ENCODE measurements at places on chromosomes 6 and 20.

DNA sequence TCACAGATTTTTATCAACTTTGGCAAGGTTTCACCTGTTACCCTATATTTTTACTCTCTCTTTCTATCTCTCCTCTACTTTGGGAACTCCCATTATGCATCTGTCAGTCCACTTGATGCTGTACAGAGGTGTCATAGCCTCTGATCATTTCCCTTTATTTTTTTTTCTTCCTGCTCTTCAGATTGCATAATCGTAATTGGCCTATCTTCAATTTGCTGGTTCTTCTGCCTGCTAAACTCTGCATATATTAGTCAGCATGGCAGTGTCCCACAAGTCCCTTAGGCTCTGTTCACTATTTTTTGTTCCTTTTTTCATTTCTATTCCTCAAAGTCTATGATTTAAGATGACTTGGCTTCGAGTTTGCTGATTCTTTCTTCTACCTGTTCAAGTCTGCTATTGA, 44.7 kb upstream of the MICB start:
- no peak for DNase-seq

- DNase-seq = no peak
Observed at GRCh38 chr6:135990439-135990838, 138.9 kb downstream of the PDE7B start.

DNA sequence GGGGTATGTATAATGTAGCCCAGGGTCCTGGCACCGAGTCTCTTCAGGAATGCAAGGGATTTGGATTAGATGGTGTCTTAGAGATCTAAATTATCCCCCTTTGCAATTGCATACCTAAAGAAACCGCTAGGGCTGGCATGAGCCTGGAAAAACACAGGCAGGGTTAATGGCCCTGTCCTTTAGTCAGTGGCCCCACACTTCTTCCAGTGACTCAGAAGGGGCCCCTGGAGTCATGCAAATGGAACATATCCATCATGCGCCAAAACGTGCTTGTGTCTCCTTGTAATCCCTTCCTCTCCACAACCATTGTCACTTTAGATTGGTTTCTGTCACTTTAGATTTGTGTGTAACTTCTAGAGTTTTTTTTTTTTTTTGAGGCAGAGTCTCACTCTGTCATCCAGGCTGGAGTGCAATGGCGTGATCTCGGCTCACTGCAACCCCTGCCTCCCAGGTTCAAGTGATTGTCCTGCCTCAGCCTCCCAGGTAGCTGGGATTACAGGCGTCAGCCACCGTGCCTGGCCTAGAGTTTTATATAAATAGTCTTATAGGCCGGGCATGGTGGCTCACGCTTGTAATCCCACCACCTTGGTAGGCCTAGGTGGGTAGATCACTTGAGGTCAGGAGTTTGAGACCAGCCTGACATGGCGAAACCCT, 8.7 kb upstream of the MYBL2 start:
- DNase-seq = no peak

- DNase-seq = no peak
Observed at GRCh38 chr6:148128014-148128730, 214.5 kb upstream of the SASH1 start.

DNA sequence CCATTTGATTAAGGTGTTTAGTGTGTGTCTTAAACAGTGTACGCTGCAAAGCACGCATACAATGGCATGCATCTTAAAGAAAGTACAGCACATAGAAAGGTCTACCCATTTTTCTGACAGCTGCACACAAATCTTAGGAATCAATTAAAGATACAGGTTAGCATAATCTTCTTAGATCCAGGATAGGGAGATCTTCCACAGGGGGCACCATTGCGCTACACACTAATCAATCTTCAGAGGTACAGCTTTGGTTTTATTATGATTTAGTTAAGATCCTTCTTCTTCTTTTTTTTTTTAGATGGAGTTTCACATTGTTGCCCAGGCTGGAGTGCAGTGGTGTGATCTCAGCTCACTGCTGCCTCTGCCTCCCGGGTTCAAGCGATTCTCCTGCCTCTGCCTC, 63.7 kb upstream of the BEND3 start:
- DNase-seq = no peak

DNA sequence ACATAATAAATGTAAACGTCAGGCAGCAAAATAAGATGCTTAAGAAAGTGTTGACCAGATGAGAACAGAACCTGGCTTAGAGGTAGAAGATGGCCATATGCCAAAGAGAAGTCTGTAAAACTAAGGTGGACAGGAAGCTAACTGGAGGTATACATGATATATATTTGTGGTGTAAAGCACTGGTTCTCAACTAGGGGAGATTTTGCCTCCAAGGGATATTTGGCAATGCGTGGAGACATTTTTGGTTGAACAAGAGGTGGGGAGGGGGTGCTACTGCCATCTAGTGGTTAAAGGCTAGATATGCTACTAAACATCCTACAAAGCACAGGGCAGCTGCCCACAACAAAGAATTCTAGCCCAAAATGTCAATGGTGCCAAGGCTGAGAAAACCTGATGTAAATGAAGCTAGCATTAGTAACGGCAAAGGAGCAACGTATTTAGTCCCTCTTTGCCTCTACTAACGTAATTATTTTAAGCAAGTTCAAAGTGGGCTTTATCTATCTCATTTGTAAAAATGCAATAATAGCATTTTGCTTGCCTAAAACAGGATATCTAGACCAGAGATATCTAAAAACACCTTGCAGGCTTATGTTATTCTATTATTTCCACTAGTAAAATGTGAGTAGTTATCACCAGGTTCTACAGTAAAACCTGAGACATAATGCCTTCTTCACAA, 182.6 kb downstream of the RNGTT start:
- DNase-seq = peak; percentile 78

DNA sequence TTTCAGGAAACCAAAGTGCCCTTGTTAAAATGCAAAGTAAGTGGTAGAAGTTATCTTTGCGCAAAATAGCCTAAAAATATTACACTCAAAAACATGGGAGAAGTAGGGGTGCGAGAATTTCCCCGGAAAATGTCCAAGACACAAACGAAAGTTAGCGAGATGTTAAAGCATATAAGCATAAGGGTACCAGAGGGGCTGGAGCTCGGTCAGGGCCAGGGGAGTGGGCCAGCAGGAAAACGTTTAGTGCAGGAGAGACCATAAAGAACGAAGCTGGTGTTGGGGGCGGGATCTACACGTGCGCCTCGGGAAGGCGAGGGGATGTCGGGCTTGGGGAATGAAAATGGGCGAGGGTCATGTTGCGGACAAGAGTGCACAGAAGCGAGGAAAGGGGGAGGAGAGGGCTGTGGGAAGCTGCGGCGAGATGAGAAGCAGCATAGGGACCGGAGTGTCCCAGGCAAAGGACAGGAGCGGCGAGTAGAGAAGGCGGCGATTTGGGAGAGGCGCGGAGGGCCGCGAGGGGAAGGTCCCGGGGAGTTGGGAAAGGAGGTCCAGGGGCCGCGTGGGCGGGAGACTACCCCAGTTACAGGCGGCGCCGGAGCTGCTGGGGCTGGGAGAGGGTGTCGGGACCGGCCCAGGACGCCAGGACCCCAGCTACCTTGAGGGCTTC, 600 bp downstream of the XPO5 start:
- peak; percentile 77 for DNase-seq

GRCh38 chr20:11445161-11445560, 472.5 kb upstream of the BTBD3 start:
- no peak for DNase-seq

- DNase-seq = no peak
Observed at GRCh38 chr6:53464927-53465460, 79.9 kb downstream of the GCLC start.

DNA sequence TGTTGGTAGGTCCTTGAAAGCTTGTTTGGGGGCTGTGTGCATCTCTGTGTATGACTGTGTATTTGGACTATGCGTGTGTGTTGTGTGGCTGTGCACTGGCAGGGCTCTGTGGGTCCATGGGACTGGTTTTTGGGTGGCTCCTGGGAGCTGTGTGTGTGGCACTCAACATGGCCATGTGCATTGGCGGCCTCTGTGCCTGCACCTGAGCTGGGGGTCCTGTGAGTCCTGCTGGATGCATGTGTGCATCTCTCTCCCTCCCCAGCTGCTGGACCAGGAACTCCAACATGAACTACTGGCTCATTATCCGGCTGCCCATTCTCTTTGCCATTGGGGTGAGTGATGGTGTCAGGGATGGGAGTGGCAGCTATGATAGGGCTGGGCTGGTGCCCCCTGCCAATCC, 30.1 kb downstream of the GLP1R start:
- no peak for DNase-seq

- DNase-seq = no peak
Observed at GRCh38 chr20:45037050-45037449, 63.9 kb downstream of the KCNS1 start.

GRCh38 chr20:57814529-57814928, 104.7 kb upstream of the PMEPA1 start:
- DNase-seq = no peak

DNA sequence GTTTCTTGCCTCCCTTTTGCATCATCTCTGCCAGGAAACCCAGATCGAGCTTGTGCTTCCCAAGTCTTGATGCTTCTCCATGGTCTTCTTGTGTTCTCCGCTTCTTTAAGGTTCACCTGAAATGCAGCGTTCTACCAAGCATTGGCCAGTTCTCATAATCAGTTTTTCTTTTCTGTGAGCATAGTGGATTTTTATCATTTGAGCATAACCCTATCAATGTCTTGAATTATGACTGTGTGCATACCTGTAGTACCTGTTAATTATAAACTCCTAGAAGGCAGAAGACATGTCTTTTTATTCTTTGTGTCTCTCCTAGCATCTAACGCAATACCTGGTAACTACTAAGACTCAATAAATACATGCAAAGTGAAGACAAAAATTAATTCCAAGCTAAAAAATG, 804.4 kb upstream of the FLRT3 start:
- no peak for DNase-seq

DNA sequence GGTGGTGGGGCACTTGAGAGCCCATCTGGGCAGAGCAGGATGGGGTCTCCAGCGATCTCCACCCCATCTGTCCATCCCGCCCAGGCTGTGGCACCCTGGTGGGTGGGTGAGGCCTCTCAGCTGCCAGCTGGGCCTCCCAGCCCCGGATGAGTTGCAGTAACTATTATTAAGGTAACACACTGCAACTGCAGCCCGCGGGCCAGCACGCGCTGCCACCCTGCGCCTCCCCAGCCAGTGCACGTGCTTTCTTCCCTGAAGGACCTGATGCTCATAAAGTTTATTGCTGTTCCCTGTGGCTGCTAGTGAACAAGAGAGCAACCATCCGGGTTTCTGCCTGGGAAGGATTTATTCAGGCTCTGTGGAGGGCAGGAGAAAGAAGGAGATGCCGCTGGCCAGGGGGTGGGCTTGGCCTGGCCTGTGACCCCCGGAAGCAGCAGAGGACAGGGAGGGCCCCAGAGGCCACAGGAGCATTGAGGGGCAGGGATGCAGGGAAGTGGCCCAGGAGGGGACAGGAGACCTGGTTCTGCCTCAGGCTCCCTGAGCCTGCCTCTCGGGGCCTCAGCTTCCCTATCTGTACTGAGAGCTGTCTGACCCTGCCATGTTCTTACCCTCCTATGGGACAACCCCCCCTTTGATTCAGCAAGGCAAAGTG, 1.7 kb downstream of the IP6K3 start:
- no peak for DNase-seq

DNA sequence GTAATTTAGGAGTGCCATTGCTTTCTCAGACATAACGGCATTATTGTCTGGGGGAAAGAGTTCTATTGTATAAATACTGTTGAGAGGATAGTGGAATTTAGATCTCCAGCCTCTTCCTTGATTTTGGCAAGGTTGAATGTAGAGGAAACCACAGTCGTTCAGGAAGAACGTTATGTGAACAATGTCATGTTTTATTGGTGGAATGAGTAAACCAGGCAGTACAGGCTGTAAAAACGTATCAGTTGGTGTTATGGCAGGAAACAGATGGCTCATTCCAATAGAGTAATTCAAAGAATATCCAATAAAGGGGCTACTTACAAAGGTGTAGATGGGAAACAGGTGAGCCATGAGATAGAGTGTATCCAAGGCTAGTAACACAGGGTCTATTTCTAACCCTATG, 123.6 kb upstream of the SLC35B3 start:
- no peak for DNase-seq

DNA sequence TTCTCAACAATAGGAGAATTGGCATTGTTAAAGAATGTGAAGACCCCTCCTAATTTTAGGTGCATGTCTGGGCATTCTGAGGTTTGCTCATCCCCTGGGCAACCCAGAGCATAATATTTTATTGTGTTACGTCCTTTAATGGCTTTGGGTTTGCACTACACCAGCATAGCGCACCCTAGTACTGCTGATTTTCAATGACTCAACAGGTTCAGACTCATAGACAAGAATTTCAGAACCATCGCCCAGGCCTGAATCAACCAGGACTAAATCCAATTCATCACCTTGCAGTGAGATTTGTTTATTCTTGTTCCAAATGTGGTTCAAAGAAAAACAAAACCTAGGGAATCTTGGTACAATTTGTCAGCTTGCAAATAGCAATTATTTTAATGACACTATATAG, 137.8 kb upstream of the PHACTR1 start:
- DNase-seq = no peak

DNA sequence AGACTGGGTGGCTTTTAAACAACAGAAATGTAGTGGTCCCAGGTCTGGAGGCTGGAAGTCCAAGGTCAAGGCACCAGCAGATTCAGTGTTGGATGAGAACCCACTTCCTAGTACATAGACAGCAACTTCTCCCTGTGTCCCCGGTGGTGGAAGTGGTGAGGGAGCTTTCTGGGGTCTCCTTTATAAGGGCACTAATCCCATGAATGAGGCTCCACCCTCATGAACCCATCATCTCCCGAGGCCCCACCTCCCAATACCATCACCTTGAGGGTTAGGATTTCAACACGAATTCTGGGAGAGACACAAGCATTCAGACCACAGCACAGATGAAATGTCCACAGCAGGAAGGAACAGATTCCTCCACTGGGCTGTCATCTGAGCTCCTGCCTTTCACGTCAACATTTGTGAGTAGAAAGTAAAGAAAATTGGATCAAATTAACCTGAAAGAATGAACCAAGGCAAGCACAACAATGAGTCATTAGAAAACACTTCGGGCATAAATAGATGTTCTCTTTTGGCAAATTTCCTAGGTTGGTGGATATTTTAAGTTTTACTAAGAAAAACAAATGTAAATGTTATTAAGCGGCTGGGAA, 130.7 kb downstream of the RNASET2 start:
- DNase-seq = no peak

DNA sequence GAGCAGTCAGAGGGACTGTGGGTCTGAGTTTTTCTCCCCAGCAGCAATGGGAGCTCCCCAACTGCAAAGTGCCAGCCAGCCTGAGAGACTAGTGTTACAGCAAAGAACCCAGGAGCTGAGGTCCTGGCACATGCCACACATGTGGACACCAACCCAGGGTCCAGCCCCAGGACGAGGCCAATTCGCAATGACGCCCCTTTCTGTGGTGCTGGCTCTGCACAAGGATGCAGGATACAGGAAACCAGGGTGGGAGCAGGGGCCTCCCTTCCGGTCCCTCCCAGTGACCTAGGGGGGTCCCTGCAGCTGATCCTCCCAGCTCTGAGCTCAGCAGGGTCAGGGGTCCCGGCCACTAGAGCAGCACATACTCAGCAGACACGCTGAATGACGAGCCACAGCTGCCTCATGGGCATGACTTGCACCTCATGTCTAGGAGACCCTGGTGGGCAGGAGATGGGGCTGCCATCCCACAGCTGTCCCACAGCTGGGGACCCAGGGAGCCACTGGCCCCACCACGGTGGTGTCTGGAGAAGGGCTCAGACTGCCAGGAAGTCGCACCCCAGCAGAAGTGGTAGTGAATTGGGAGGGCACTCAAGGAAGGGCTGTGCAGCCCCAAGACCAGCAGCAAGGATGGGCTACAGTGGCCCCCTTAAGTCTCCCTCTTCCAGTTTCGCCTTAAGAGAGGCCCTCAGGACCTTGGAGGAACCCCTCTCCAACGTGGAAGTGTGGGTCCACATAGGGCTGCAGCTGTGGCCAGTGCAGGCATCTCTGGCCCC, 3.6 kb downstream of the ARFRP1 start:
- no peak for DNase-seq

GRCh38 chr6:123812621-123813020, 9.0 kb downstream of the NKAIN2 start:
- DNase-seq = no peak
